ENCODE measurements at places on chromosomes 5 and 9.

DNA sequence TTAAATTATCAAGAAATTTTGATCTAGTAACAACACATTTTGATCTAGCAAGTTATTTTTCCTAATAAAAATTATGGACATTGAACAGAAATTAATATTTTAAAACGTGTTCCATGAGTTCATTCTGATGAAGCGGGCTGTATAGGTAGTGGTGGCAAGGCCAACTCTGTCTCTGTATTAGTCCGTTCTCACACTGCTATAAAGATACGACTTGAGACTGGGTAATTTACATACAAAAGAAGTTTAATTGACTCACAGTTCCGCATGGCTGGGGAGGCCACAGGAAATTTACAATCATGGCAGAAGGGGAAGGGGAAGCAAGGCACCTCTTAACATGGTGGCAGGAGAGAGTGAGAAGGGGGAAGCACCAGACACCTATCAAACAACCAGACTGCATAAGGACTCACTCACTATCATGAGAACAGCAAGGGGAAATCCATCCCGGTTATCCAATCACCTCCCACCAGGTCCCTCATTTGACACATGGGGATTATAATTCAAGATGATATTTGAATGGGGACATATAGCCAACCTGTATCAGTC is 61.2 kb downstream of the TMEM232 start:
- no peak for DNase-seq

DNA sequence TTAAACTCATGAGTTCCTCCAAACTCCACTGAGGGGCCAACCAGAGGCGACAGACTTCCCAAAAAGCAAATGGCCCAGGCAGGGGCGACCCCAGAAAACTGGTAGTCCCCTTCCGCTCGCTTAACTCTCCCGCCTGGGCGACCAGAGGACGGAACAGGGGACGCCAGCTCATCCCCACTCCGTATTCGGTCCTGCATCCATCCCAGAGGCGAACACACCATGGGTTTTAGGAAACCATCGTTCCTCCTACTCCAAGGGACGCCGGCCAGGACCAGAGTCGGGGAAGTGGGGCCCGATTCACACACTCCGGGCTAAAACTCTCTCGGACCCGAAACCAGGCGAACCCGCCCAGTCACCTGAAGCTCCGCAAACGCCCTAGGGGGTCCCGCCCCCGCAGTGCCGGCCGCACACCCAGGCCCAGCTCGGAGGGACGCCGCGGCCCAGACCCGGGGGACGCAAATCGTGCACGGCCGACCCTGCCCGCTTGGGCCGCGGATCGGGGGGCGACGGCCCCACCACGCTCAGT is 478 bp downstream of the TEX10 start:
- DNase-seq = no peak

DNA sequence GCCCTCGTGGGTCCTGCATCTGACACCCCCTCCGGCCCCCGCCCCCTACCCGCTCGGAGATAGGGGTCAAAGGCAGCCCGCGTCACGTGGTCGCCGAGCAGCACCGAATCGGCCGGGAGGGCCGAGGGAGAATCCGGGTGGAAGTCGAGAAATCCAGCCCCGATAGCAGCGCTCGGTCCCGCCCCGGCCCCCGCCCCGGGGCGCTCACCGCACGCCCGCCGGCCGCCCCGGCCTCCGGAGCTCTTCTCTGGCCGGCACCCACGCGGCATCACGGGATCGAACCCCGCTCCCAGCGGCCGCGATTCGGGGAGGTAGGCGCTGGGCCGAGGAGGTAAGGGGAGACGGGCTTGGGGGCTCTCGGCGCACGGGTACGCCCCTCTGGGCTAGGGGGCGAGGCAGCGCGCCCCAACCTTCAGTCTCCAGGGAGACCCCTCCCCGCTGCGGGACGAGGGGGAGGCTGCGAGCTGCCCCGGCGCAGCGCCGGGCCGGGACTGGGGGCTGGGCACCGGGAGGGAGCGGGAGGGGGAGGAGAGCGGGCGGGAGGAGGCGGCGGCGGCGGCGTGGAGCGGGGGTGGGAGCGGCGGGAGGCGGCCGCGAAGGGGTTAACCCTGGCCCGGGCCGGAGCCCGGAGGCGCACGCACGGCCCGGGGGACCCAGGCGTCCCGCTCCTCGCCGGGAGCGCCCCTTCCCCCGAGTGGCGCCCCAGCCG is 22.1 kb upstream of the NDST1 start:
- no peak for DNase-seq

GRCh38 chr5:123046222-123046621 is 9.7 kb upstream of the PPIC start:
- DNase-seq = no peak

DNA sequence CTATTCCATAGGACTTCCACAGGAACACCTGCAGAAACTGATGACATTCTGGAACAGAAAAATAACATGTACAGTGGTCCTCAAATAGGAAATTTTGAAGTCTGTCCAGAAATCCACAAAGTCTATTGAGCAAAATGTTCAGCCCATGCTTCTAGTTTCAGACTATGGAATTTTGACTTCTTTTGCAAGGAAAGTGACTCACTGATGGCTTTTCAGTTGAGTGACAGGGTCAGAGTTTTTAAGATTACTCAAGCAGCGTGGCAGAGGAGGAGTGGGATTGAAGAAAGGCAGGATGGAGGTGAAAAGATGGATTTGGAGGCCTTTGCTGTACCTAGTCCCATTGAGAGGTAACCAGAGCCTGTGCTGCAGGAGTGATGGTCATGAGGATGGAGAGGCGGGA is 151.5 kb downstream of the GOLPH3 start:
- DNase-seq = no peak

DNA sequence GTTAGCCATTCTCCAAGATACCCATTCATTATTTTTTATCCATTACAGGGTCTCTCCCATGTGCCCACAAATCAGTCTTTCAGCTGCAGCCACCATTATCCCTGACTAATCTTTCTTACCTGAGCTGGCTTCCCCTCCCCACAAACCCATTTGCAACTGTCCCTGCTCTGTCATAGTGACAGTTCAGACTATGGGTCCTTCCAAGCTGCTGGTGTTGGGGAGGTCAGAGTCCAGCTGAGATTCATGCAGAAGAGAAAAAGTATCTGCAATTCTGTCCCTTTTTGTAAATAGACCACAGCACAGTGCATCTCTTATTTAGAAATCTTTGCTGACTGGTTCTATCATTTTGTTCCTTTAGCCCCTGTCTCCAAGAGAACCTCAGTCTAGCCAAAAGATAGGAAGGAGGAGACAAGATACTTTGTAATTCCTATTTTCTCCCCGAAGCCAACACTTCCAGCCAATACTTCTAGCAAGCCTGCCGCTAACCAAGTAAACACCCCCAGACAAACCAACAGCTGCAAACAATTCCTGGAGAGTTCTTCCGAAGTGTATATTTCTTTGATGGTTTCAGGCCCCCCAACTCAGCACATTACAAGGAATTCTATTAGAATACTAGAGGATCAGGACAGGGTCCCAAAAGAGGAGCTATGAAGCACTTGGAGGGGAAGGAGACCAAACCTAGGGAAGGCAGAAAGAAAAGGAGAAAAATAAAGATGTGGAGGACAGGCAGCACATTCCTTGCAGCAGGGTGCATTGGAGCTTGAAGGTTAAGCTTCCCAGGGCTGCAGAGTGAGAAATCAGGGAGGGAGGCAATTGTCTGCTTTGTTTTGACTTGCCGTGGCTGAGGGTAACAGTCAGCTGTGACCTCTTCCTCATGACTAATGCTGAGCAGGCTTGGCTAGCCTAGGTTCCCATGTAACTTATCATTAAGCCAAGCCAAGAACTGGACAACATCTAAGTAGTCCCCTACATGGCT is 148.5 kb downstream of the SGCD start:
- DNase-seq = peak; percentile 80

Measured in BJ (cell line).